T-helper 1 cell (primary cell): ENCODE measurements at places on chromosomes 3 and 15.

GRCh38 chr3:14803101-14803980, 15.4 kb upstream of the FGD5 start:
- DNase-seq = no peak

DNA sequence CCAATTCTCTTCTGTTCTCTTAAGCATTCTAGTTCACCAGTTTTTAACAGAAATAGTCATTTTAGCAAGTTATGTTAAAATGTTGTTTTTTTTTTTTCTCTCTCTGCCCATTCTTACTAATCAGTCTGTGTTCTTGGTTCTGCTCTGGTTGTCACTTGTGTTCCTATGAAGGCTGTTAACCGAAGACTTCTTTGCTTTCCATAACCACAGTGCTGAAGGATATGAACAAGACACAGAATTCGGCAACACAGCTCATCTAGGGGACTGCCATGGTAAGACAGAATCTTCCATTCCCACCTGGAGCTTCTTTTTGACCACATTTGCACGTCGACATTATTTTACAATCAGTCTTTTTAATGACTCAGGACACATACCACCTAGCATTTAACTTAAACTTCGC, 49.1 kb downstream of the SEMA6D start:
- no peak for DNase-seq

- no peak for DNase-seq
Measured at GRCh38 chr3:42725454-42725853, 22.9 kb upstream of the HHATL start.

DNA sequence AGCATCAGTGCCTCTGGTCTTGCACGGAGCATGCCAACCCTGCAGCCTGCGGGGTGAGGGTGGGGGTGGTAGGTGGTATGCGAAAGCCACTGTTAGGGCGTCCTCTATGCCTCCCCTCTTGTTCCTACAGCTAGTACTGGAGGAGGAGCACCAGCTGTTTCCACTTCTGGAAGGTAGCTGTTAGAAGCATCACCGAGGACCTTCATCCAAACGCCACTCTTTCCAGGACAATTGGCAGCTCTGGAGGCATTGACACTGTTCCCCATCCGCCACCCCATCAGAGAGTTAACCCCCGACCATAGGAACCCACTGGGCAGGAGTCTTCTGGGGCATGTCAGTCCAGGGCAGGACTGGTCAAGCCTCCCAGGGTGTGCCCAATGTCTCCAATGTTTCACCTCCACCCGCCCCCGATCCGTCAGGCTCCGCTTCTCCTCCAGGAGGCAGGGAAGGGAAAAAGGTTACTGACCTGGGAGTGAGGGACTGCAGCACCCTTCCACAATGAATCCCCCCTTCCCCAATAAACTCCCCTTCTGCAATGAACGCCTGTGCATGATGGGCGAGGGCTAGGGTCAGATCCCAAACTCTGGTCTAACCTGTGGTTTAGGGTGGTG, 487 bp downstream of the DUOX2 start:
- DNase-seq = no peak

DNA sequence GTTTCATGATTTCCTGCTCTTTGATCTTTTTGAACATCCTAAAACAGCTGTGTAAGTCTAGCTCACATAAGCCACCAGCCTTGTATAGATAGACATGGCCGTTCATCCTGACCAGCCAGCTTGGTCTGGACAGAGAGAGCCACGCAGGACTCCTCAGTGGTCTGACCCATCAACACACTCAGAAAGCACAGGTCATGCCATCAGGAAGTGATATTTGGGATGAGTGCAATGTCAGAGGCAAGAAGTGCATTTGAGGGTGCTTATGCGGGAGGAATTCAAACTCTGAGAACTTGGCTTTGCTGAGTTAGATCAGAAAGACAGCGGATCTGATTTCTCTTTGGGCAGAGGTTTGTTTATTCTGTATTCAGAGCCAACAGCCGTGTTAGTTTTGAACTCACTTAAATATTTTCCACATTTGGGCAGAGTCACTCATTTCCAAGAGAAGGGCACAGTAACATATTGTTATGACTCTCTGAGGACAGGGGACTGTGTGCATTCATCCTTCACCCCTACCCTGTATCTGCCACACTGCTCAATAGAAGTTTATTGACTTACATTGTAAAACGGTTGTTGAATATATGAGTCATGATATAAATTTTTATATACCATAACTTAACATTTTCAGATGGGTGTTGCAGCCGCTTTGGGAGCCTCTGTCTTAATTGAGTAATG, 225.3 kb upstream of the LYSMD4 start:
- no peak for DNase-seq

DNA sequence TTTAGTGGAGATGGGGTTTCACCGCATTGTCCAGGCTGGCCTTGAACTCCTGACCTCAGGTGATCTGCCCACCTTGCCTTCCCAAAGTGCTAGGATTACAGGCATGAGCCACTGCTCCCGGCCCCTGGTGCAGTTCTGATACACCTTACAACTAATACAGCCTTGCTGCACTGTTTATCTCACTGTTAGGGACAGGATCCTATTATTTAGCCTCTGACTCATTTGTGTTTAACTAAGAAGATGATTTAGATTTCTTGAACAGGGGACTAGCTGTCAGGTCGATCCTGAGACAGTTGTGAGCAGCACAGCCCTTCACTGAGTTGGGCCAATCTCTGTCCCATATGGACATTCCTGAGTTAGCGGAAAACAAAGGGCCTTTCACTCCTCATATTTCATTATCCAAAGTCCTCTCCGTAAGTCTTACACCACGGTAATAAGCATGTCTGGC, 19.2 kb downstream of the GYG1 start:
- no peak for DNase-seq

DNA sequence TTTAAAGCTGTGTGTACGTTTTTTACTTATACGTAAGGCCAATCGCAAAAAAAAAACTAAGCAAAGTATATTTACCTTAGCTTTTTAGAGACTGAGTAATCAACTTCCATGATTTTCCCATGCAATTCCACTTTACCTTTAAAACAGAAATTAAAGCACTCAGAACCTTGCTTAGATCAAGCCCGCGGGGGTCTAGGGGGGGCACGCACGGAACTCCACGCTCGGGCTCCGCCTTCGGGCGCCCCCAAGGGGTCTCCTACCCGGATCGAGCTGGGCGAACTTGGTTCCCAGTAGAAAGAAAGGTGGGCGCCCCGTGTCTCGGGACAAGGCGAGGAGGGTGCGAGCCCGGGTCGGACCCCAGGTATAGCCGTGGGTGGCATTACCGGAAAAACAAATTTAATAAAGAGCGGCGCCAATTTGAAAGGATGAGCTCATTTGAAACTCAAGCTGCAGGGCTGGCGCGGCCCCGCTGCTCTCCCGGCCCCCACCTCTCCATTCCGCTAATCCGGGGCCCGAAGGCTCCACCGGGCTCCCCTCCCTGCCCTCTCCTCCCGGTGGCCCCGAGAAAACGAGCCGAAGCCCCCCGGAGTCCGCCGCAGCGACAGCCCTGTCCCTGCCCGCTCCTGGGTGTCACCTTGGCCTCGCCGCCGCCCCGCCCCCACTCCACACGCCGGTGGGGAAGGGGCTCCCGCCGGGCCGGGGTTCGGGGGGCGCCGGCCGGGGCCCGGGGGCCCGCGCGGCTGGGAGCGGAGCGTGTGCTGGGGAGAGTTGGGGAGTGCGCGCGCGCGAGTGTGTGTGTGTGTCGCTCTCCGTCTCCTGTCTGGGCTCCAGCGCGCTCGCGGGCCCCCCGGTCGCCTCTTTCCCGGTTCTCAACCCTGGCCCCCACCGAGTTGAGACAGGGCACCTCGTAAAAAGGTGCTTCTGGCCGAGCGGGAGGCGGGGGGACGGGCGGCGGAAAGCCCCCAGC, 1.5 kb downstream of the IGF2BP2 start:
- DNase-seq = no peak

DNA sequence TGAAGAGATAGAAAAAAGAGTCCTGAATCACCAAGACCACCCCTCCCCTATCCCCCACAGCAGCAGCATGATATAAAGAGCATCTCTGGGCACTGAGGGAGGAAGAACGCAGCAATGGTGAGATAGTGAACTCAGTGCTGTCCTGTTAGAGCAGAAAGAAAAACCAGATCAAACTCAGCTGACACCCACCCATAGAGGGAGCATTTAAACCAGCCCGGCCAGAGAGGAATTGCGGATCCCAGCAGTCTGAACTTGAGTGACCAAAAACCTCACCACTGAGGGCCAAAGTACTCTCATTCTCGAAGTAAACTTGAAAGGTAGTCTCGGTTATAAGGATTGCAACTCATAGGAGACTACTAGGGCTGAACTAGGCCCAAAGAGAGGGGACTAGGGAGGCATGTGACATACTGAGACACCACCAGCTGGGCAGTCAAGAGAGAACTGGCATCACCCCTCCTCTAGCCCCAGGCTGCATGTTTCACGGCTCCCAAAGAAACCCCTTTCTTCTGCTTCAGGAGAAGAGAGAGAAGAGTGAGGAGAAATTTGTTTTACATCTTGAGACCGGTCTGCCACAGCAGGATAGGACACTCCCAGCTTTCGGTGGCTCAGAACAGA, 39.2 kb upstream of the TGFBR2 start:
- no peak for DNase-seq

GRCh38 chr3:95319921-95320494, 1257.1 kb downstream of the NSUN3 start:
- DNase-seq = no peak

GRCh38 chr3:13569641-13570390, 20.9 kb downstream of the FBLN2 start:
- no peak for DNase-seq

- DNase-seq = no peak
Measured at GRCh38 chr3:171680726-171681411, 129.4 kb downstream of the PLD1 start.

DNA sequence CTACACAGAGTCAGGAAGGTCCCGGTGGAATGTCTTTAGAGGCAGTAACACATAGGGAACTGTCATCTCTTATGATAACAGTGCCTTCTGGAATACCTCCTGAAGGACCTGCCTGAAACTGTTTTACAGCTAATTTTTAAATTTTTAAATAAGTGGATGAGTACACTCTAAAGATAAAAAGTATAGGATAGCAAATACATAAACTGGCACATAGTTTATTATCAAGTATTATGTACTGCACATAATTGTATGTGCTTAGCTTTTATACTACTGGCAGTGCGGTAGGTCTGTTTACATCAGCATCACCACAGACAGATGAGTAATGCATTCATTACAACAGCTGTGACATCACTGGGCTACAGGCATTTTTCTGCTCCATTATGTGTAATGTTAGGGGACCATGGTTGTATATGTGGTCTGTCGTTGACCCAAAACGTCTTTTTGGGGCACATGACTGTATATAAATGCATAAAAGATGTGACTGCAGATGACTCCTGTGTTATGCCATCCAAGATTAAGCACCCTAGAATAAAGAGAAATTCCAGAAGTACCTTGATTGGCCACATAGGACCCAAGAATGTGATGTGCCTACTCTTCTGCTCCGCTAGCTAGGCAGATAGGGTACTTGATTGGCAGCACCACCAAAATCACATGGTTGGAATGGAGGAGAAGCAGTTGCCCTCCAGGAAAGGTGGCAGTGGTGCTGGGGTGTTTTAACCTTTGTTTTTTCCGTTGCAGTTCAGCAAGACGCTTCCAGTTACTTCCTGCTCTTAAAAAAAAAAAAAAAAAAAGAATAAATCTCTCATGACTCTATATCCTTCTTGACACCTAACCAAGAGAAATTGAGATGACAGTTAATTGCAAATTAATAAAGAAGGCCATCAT, 3.3 kb downstream of the VPS8 start:
- DNase-seq = no peak

DNA sequence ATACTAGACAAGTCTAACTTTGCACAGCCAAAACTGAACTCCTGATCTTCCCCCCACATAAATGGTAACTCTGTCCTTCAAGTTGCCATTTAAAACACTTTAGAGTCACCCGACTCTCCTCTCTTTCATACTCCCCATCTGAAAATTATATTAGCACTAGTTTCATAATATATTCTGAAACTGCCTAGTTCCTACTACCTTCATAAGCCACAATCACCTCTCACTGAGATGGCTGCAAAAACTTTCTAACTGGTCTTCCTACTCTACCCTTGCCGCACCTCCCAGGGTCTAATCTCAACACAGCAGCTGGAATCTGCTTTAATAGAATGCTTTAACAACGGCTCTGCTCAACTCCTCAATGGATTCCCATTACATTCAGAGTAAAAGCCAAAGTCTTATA, 55.0 kb downstream of the GLB1 start:
- no peak for DNase-seq

- no peak for DNase-seq
Measured at GRCh38 chr3:186210852-186211500, 102.1 kb upstream of the ETV5 start.

DNA sequence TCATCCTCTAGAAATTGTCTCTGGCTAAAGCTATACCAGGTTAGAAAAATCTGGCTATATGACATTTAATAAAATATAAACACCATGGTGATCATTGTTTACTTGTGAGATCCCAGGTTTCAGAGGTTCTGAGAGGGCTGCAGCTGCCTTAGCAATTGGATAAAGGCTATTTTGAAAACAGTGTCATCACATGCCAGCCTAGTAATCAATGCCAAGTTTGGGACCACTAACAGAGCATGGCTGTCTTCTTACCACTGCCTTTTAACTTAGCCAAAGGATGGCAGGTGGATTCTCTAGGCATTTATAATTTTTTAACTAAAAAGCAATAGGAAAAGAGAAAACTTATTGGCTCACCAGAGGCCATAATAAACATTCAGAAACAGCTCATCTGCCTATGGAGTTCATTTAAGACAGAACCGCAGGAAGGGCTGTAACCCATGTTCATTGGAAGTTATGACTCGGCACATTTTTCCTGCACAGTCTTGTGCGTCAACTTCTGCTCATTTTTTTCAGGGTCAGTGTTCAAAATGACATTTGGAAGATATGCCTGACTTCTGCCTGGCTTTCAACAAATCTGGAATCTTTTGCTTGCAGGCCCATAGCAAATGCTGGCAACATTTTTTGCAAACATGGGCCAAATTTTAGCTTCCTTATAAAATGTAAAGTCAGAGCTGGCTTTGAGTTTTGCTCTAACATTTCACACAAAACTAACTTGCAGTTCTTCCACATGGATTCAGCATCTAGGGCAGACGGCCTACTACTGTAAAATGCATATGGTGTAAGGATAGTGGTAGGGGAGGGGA, 476.0 kb upstream of the TBL1XR1 start:
- no peak for DNase-seq

DNA sequence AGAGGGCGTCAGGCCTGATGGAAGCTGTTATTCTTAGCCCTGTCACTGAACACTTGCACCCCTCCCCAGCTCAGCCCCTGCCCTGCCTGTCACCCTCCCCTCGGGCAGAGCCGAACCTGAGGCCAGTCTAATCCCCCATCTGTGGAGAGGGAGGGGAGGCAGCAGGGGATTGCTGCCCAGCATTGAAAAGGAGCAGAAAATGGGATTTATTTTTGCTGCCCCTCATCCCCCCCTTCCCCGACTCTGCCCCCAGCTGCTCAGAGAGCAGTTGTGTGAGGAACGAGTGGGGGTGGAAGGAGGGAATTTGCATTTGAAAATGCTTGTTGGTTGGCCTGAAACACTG, 71.6 kb downstream of the EPHB3 start:
- no peak for DNase-seq

GRCh38 chr15:101827257-101827656, 15.3 kb downstream of the OR4F15 start:
- DNase-seq = no peak

- DNase-seq = no peak
Measured at GRCh38 chr3:33054100-33055092, 42.5 kb downstream of the GLB1 start.

- DNase-seq = no peak
Measured at GRCh38 chr3:149292666-149293065, 40.8 kb downstream of the TM4SF18 start.

- no peak for DNase-seq
Measured at GRCh38 chr3:180059356-180059755, 22.6 kb upstream of the PEX5L start.
